ENCODE measurements at places on chromosomes 2 and 18.

DNA sequence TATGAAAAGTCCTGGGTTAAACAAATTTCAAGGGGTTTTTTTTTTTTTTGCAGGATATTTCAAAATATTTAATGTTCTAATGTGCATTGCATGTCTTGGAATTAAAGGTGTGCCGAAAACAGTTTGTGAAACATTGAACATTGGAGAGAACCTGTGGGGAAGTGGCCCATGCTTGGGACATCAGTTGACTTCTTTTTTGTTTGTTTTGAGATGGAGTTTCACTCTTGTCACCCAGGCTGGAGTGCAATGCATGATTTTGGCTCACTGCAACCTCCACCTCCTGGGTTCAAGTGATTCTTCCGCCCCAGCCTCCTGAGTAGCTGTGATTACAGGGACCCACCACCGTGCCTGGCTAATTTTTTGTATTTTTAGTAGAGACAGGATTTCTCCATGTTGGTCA is 71.0 kb upstream of the RAPH1 start:
- no peak for DNase-seq

- no peak for DNase-seq
Observed at GRCh38 chr2:866009-866680, 84.5 kb upstream of the SNTG2 start.

- no peak for DNase-seq
Observed at GRCh38 chr2:105129722-105130232, 91.9 kb downstream of the MRPS9 start.

DNA sequence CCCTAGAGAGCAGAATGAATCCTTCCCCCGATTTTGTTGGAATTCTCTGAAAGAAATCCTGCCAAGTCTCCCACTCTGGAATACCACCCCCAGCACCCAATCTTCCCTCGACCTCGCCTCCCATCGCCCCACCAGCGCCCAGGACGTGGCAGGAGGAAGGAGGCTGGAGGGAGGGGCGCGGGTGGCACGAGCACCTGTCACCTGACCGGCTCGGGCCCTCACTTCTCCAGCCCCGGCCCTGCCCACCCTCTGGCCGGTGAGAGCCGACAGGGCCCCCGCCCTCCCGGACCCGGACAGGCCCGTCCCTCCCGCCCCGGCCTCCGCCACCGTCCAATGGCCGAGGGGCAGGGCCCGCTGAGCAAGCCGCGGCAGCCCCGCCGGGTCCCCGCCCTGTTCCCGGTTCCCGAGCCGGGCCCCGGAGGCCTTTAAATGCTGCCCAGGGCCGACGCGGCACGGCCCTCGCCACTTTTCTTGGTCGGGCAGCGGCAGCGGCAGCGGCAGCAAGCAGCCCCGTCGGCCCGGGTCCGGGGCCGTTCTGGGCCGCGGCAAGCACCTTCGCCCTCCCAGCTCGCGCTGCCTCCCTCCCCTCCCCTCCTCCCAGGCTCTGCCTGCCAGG is at the start of gene LGALSL:
Gene LGALSL (plus strand): TSS at position 393 of the 616 bp plus-strand sequence. CDS start 384 bp downstream, outside the sequence.
- peak; percentile 50 for DNase-seq

DNA sequence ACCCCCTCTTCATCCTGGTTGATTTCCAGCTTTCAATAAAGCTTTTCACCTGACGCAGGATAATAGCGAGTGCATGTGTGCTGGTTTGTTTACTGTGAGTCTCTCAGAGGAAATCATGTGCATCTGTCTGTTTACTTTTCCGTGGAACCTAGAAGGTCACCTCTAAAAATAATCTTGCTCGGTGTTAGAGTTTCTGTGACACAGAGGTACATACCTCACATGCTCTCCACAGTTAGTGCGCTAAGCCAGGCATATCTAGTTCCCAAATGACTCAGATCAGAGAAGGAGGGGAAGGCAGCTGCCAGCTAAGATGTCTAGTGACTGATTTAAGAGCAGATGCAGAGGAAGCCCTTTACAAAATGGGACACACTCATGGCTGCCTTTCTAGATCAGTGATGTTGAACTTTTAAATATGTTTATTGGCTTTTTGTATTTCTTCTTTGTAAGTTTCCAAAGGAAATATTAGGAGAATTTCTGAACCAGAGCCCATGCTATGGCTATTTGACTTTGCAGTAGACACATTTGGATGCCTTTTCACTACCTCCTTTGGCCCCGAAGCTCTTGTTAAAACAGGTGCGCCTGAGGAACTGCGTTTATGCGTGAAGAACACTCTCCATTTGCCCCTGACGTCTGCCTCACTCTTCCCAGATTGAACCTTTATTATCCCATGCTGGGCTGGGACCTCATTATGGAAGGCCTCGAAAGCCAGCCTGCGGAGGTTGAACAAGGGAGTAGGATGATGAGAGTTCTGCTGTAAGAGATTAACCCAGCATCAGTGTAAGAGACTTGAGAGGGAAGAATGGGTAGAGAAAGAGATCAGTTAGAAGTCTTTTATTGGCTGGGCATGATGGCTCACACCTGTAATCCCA is 145.6 kb downstream of the FAM161A start:
- DNase-seq: peak; percentile 30

DNA sequence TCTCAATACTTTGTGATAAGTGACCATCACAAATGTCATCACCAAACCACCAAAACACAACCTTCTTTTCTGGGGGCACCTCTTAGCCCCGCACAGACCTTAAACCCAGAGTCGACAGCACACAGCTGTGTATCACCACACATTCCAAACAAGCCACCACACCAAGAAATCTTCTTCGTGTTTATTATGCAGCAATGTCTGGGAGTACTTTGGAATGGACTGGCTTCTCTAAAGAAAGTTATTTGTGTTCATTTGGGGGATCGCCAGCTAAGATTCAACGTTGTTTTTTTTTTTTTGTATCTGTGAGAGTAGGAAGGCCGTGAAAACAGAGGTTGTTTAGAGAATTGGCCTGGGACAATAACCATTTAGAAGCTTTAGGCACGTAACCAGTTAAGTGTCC is 1.1 kb upstream of the MTA3 start:
- peak; percentile 66 for DNase-seq

DNA sequence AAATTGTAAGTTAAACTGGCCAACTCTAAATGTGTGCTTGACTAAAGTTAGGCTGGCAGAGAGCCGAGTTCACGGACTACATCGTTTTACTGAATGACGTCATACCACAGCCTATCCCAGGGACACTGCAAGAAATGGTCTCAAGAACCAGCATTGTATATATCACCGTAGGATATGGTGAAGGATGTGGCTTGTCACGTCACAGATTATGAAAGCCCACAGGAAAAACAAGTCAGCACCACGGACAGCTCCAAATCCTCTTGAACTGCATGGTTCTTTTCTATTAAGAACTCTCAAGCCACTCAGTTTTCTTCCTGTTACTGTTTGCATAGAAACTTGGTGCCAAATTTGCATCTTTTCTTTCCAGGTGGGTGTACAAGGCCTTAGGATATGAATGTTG is 85.1 kb upstream of the ACAA2 start:
- no peak for DNase-seq

GRCh38 chr2:69490486-69490885 is 53.3 kb upstream of the NFU1 start:
- no peak for DNase-seq

GRCh38 chr2:224369028-224369632 is 32.8 kb downstream of the FAM124B start:
- DNase-seq: peak; percentile 2

- no peak for DNase-seq
Observed at GRCh38 chr2:100699131-100699530, 120.8 kb upstream of the NPAS2 start.

DNA sequence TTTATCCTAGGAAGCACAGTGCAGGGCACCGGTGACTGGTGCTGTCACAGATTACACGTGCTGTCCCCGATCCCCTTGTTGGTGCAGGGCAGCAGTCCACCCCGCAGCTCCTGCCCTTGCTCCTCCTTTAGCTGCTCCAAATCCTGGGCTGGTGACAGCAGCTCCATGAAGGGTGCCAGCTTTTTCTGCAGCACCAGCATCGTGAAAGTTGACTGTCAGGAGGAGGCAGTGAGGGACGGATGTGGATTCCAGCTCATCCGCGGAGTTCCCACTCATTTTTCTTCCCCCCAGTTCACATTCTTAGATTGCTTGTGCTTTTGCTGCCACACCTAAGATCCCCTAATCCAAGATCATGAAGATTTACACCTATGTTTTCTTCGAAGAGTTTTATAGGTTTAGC is 67.5 kb downstream of the ONECUT2 start:
- no peak for DNase-seq

DNA sequence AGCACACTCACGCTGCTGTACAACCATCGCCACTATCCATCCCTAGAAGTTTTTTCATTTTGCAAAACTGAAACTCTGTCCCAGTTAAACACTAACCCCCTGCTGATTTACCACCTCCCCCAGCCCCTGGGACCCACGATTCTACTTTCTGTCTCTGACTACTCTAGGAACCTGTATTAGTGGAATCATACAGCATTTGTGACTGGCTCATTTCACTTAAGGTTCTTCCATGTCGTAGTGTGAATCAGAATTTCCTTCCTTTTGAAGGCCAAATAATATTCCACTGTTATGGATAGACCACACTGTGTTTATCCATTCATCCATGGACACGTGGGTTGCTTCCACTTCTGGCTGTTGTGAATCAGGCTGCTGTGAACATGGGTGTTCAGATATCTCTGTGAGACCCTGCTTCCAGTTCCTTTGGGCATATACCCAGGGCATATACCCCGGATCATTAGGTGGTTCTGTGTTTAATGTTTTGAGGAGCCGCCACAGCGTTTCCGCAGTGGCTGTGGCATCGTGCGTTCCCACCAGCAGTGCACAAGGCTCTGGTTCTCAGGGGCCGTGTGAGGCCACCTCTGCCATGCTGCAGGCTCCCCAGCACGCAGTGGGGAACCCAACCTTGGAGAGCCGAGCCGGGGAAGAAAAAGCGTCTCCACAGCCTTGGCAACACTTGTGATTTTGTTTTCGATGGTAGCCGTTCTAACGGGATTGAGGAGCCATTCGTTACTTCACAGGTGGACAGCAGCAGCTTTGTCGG is 10.1 kb downstream of the RAMP1 start:
- DNase-seq: no peak

DNA sequence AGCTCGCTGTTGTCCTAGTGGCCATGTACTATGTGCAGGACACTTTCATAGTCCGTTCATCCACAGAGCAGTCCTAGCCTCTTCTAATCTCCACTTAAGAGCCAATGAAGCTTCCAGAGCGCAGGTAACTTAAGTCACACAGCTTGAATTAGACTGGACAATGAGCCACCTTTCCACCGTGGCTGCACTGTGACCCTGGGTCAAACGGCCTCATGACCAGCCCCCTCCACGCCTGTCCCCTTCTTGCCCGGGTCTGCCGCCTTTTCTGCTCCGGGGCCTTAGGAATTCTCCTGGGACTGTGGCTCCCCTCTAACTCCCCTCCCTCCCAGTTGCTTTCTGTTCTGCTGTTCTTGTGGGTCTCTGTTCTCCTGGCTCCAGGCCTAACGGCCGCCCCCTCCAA is 8.4 kb upstream of the PRKCE start:
- DNase-seq: no peak

- DNase-seq: no peak
Observed at GRCh38 chr2:158315000-158315399, 141.6 kb downstream of the CCDC148 start.

DNA sequence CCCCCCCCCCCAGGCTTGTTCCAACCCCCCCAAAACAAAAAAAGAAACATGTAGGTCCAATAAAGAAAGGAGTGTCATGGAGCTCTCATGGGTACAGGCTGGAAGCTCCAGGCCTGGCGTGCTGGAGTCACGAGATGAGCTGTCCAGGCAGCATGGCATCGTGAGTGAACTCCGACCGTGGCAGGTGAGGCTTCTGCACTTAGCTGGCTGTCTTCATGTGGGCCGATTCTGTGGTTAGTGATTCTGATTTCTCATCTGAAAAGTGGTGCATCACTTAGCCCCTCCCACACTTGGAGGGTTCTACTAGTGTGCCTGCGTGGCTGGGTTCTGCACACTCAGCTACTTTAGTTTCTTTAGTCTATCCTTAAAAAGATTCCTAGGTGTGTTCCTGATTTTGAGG is 126.4 kb upstream of the MGAT5 start:
- no peak for DNase-seq

DNA sequence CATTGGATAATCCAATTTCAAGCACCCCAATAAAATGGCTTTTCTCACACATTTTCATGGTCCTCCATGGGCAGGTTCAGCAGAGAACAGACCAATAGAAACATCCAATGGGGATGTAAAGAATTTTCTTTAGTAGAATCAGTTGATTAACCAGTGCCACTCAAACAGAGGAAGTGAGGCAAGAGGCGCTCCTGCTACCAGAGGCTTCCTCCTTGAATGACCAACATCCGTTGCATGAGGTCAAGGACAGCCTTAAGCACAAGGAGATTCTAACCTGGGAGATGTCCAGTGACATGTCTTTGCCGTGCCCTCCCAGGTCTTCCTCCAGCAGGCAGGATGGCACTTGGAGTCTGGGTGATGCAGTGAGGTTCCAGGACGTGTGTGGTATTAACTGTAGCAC is 146.6 kb downstream of the PIEZO2 start:
- DNase-seq: no peak

DNA sequence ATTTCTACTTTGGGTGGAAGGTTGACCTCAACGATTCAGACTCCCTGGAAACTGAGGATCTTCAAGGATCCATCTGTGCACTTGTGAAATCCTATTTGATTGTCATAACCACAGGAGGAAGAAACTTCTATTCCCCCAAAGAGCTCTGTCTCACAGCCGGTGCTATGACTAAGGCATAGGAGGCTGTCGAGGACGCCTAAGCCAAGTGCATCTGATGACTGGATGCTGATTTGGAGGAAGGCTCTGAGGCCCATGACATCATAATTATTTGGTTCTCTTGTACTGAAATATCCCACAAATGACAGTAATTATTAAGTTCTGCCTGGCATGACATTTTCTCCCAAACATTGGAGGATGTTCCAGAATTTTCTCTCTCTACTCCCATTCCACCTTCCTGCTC is 13.8 kb upstream of the KCNF1 start:
- DNase-seq: no peak

DNA sequence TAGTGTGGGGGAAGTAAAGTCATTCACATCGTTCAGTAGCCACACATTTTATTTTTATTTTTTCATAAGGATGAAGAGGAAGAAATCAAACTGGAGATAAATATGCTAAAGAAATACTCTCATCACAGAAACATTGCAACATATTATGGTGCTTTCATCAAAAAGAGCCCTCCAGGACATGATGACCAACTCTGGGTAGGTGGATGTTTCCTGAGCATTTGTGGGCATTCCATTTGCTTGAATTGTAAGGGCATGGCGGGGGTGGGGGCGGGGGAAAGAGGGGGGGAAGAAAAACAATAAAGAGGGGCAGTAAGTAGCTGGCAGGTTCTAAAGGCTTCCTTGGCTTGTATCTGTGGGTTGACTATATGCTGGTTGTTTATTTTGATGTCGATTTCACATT is 126.4 kb downstream of the MAP4K4 start:
- DNase-seq: no peak

DNA sequence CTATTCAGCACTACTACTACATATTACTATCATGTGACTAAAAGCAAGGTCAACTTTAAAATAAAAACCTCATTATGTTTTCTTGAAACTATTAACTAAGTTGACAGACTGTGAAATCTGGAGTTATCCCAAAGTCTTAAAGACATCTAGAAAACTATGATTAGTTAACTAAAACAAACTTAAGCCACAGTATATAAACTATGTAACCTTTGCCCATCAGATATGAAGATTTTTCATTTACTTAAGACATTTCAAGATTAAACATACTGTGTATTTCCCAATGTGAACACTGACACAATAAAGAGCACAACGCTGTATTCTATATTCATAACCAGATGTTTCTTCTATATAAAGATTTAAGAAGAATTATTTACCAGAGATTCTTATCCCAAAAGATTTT is 33.5 kb upstream of the CACNB4 start:
- no peak for DNase-seq

GRCh38 chr2:196295005-196295404 is 123.6 kb upstream of the STK17B start:
- DNase-seq: no peak
